ENCODE measurements at places on chromosomes 3 and 15.

GRCh38 chr3:189942948-189943347 lies 177.7 kb downstream of the P3H2 start:
- DNase-seq: no peak

GRCh38 chr15:100714749-100715342 lies 112.5 kb downstream of the ASB7 start:
- no peak for DNase-seq

DNA sequence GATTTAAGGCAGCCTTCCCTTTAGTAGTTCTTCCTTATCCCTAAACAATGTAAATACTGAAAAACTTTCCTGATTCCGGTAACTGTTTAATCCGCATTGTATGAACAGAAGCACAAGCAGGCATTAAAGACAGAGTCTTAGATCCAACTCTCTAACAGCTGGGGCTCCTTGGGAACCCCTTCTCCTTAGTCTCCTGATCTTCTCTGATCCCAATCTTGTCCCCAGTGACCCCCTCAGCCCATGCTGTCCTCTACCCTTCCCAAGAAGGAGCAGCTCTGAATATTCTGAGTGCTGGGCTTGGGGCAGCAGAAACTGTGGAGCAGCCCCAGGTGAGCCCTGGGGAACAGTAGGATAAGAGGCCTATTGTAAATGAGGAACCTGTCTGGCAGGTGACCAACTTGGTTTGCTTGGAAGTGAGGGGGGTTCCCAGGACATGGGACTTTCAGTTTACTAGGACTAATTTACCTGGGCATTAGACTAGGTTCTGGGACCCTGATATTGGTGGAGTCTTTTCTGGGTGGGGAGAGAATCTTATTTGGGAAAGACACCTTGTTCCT lies 13.0 kb upstream of the SLC30A4 start:
- no peak for DNase-seq

DNA sequence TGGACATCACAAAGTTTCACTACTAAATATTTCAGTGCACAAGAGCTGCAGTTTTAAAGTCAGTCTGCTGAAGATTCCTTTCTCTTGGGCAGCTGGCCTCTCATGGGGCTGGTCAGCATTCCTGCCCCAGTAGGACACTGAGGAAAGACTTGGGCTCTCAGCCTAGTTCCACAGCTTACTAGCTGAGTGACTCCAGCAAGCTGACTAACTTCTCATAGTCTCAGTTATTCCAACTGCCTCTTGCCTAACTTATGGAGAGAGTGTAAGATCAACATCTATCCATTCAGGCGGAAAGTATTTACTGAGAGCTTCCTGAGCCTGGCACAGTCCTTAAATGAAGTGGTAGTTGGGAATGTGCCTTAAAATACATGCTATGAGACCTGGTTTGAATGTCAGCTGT lies 27.0 kb downstream of the TM4SF4 start:
- no peak for DNase-seq

- no peak for DNase-seq
Observed at GRCh38 chr3:44434834-44435510, 42.5 kb downstream of the ZNF445 start.

DNA sequence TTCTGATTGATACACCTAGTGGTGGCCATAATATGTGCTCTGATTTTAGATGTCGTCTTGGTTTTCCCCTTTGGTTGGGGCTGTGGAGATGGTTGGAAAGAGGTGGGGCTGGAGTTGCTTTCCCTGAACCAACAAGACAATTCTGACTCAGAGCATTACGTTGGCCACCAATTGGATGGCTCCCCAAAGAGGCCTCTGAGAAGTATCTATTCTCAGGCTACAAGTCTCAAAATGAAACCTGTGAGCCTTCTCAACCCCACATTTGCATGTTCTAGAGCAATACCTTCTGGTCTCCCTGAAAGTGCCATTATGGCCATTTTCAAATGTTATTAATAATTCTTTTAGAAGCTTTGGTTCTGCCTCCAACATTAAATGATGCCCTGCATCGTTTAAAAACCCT lies 188.4 kb upstream of the WNT5A start:
- DNase-seq: no peak

- DNase-seq: no peak
Observed at GRCh38 chr3:151107177-151107576, 21.7 kb downstream of the MED12L start.

GRCh38 chr3:175266478-175266877 lies 407.3 kb downstream of the NAALADL2 start:
- no peak for DNase-seq

DNA sequence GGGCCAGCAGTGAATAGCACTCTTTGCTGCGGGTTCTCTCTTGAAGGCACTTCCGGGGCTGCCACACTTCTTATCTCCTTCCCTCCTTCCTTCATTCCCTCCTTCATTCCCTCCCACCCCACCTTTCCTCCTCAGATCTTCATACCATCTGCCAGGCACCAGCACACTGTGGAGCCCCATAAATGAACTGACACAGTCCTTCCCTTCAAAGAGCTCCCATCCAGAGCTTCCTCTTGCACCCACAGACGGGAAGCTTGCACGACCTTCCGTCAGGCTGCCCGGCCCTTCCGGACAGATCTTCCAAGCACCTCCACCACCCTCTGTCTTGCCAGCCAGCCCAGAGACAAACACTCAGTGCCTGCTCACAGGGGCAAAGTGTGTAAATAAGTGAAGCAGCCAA lies 65.4 kb upstream of the HERC1 start:
- DNase-seq: no peak

- DNase-seq: peak; percentile 61
Observed at GRCh38 chr3:5019411-5020241, 40.4 kb downstream of the BHLHE40 start.

DNA sequence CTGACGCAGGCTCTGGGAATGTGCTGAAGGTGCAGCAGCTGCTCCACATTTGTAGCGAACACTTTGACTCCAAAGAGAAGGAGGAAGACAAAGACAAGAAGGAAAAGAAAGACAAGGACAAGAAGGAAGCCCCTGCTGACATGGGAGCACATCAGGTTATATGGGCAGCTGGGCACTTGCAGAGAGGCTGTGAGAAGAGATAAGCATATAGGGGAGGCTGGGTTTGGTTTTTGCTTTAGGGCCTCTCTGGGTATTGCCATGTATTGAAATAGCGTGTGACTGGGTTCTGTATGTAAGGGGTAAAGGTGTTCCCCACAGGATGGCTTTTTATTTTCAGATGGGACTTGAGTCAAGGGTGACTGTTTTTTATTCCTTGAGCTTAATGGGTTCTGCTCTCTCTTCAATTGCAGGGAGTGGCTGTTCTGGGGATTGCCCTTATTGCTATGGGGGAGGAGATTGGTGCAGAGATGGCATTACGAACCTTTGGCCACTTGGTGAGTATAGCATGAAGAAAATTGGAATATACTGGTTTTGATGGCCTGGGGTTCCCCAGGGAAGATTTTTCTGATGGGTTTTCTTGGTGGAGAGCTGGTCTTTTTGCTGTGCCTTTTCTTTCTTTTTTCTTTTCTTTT lies 7.4 kb downstream of the PSMD2 start:
- DNase-seq: no peak

- no peak for DNase-seq
Observed at GRCh38 chr3:185537369-185537970, 14.9 kb downstream of the LIPH start.

- no peak for DNase-seq
Observed at GRCh38 chr3:145518639-145519038, 642.3 kb downstream of the PLOD2 start.

DNA sequence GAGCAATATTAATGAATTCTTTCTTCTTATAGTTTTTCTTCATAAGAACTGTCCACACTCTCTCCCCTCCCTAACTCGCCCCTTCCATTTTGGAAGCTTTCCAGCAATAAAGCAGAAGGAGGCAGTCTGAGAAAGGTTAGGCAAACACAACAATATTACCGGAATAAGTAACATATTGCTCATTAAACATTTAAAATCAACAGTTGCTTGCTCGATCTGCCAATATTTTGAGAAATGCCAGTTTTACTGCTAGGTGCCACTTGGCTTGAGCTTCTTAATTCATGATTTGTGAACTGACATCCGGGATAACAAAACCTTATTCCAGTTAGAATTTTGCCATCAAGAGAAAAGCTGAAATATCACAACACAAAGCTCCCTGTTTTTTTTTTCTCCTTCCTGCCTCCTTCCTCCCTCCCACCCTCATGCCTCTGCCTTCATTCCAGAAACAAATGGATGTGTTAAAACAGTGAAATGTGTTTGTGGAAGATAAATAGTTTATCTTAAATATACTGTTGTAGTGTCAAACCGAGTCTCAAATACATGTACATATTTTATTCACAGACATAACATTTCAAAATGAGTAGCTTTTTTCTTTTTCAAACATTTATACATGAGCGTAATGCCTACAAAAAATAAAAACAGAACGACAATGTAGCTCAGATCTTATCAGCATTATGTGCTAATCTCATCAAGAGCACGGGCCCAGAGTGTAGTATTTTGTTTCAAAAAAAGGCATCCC lies 253.7 kb downstream of the GAP43 start:
- DNase-seq: no peak

DNA sequence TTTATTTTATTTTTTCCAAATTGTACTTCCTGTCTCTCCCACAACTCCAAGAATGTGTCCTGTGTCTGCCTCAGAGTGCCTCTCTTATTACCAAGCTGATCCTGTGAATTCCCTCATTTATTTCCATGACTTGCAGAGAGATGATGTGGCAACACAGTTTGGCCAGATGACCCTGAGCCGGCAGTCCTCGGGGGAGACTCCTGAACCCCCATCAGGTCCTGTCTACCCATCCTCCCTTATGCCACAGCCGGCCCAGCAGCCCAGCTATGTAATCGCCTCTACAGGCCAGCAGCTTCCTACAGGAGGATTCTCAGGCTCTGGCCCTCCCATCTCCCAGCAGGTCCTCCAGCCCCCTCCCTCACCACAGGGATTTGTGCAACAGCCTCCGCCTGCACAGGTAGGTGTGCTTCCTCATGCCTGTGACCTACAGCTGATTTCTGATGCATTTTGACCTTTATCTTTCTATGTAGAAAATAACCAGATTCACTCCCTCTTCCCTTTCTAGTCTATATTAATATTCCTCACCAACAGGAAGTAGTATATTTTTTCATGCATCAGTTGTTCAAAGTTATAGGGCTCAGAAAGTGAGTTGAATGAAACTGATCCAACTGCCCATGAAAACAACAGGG lies 100.0 kb downstream of the ARPP21 start:
- no peak for DNase-seq

GRCh38 chr15:61081027-61081322 lies 148.1 kb downstream of the RORA start:
- DNase-seq: no peak

GRCh38 chr15:95715116-95715903 lies 615.2 kb upstream of the NR2F2 start:
- no peak for DNase-seq

GRCh38 chr3:6182476-6182875 lies 678.4 kb upstream of the GRM7 start:
- DNase-seq: no peak

GRCh38 chr3:38247366-38248035 lies 18.1 kb upstream of the SLC22A13 start:
- no peak for DNase-seq

DNA sequence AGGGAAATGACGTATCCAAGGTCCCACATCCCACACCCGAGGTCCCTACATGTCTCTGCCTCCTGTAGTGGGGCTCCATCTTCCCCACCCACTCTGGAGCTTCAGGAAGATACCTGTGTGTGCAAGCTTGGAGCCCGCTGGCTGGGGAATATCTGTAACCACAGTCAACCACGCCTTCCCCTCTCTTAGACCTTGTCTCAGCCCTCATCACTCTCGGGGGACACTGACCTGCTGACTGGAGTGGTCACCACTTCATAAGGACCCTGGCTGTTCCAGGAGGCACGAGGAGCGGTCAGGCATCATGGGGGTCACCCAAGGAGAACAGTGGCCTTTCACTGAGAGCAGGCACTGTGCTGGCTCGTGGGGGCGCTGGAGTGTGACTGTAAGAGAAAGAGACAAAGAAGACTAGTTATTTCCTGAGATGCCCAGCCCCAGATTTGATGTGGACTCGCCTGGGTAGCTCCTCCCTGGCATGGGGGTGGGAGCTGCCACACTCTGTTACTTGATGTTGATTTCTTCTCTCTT lies 48.6 kb downstream of the CTXND1 start:
- DNase-seq: no peak

Measured in stimulated activated CD4-positive, alpha-beta T cell treated with anti-CD3 and anti-CD28 coated beads, Interleukin-1b, Interleukin-23, amount 100 ng/mL, for 1 hour (primary cell).